ENCODE measurements at places on chromosomes 2 and 18. TPM values are rescaled to one million over a fixed set of nuclear protein-coding genes. Genes with fewer than 3 reads are reported as not detected.

DNA sequence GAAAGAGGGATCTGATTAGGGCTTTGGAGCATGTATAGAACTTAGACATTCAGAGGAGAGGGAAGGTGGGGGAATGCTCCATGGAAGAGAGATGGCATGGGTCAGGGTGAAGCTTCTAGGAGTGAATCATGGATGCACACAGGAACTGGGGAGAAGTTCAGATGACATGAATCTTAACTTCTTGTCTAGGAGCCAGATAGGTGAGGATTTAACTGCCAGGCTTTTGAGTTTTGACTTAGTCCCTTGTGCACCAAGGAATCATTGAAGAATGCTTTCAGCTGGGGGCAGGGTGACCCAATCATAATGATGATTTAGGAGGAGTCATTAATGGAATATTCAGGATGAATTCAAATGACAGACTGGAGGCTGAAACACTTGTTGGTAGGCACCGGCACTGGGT lies 48.7 kb downstream of the ACYP2 start:
- no peak for DNase-seq

GRCh38 chr2:181662287-181662686 lies 5.4 kb upstream of the CERKL start:
- DNase-seq: no peak

DNA sequence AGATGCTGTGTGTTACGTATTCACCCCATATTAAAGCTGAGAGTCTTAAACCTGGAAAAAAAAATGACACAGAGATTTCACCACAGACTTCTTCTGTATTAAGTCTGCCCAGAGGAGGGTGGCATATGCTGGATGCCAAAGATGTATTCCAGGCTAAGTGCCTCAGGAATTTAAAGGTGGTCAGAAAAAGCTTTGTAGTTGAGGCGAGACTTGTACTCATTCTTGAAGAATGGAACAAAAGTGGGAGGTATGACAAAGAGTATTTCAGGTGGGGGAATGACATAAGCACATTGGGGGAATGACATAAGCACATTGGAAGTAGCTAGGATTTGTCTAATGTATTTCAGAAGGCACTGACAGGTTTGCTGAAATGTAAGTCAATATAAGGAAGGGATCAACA lies 98.6 kb downstream of the BABAM2 start:
- DNase-seq: no peak

Gene IL36B
- total RNA-seq: not detected

DNA sequence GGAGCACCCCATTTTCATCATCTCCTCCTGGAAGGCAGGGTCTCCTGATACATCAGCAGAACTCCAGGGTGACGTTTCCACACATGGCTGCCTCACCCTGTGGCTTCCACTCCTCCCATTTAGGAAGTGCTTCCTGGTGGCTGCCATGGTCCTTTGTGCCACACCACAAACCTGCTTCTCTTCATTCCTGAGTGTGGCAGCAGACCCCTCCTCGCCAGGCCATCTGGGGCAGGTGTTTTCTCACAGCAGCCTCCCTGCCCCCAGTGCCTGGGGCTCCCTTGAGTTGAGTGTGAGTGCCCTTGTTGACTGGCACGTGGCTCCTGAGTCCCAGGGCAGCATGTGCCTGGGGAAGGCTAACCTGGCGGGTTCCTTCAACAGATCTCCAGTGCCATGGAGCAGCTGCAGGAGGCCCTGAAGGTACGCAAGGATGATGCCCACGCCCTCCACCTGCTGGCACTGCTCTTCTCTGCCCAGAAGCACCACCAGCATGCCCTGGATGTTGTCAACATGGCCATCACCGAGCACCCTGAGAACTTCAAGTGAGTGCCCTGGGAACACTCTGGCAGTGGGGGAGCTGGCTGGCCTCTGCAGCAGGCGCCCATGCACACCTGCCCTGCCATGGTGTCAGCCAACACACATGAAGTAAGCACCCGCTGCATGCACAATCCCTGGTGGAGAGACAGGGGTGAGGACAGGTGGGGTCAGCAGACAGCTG lies 113.4 kb upstream of the MCFD2 start:
- DNase-seq: no peak

DNA sequence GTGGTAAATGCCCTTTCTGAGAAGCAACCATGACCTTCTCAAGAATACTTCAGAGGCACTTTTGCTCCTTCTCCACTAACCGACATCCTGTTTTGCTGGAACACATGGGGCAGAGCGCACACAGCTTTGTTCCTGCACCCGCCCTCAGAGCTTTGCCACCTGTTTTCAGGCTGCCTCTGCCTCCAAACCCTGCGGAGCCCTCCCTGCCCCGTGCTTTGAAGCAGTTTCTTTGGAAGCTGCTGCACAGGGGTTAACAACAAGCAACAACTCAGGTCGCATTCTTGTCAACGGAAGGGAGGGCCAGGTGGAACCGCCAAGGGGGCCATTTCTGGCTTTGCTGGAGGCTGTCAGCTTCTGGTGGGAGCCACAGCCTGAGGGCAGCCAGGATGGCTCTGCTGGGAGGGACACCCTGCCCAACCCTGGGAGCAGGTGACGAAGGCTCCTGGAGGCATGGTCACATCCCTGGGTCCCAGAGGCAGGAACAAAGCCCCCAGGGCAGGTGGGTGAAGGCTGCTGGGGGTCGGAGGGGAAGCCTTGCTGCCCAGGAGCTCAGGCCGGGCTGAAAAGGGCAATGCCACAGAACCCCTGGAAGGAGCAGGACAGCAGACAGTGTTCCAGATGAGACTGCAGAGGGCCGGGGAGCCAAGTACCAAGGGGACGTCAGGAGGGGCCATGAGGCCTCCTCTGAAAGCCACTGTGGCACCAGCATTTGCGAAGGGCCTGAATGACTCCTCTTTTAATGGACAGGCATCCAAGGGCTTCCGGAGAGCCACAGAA lies 46.8 kb downstream of the MRPS5 start:
- no peak for DNase-seq

- no peak for DNase-seq
These were observed 86.2 kb downstream of the UPP2 start for GRCh38 chr2:158187908-158188307.

DNA sequence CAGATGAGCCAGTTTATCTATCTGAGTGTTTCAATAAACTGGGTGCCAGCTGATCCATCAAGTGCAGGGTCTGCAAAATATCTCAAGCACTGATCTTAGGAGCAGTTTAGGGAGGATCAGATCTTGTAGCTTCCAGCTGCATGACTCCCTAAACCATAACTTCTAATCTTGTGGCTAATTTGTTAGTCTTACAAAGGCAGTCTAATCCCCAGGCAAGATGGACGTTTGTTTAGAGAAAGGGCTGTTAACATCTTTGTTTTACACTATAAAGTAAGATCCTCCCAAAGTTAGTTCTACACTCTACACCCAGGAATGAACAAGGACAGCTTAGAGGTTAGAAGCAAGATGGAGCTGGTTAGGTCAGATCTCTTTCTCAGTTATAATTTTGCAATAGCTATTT lies 28.7 kb upstream of the HNMT start:
- DNase-seq: no peak
